ENCODE measurements at places on chromosomes 1 and 21.

GRCh38 chr1:212918824-212919223, 31.5 kb upstream of the VASH2 start:
- no peak for DNase-seq

- DNase-seq = no peak
Measured at GRCh38 chr1:22553104-22553880, 10.0 kb upstream of the EPHA8 start.

DNA sequence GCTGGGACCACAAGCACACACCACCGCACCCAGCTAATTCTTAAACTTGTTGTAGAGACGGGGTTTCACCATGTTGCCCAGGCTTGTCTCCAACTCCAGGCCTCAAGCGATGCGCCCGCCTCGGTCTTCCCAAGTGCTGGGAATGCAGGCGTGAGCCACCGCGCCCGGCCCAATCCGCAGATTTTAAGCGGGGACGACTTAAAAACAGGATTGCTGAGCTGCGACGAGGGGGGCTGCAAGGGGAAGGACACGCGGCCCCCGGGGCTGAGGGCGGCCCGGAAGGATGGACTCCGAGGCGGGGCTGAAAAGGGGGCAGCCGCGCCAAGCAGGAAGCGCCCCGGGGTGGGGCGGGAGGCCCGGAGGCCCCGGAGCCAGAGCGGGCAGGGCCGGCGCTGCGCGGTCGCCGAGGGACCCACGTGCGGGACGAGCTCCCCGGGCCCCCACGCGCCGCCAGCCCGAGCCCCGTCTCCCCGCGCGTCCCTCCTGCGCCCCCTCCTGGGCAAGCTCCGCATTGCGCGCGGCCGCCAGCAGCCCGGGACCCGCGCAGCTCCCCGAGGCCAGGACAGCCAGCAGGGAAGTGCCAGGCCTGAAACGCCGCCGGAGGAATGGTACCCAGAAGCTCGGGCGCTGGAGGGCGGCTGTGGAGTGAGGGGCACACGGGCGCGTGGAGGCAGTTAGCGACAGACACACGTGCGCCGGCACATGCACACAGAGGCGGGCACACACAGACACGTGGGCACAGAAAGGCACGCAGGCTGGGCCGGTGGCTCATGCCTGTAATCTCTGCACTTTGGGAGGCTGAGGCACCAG, 5.5 kb upstream of the PRKCZ start:
- DNase-seq = peak; percentile 76

GRCh38 chr1:204283711-204284651, 70.2 kb upstream of the GOLT1A start:
- no peak for DNase-seq

DNA sequence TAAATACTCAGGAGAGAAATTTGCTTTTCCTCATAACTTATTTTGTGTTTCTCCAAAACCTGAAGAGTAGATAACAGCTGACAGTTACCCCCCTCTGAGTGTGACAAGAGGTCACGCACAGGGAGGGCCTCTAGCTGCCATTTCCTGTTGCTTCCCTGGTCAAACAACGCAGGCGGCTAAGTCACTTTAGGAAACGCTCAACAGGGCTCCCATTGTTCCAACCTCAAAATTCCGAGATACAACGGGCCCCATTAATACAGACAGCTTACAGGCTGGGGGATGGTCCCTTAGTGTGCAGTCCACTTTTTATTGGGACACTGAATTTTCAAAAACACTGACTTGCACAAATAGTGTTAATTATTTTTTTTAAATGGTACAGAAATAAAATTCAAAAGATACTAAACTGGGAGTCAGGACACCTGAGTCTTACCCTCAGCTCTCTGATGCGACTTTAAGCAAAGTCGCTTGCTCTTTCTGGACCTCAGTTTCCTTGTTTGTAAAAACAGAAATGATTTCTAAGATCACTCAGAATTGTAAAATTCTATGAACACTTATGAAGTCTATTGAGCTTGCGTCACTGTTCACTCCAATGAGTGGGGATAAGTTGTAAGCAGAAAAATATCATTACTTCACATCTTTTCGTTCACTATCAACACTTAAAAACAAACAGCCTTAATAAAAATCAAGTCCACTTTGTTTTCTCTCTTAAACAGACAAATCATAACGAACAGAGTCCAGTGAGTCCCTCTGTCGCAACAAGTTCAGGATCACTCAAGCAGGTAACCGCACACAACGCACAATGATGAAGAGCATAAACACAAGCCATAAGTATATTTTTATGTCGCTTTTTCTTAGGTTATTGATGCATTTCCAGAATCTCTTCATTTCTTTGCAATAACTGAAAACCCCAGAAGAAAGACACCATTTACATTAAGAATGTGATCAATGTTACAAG, 13.5 kb downstream of the LZIC start:
- no peak for DNase-seq

Data from stimulated activated CD8-positive, alpha-beta memory T cell treated with anti-CD3 and anti-CD28 coated beads, Interleukin-7, amount 100 ng/mL, for 4 hours (primary cell).